ENCODE measurements at places on chromosomes 1 and 21. TPM values are rescaled to one million over a fixed set of nuclear protein-coding genes. Genes with fewer than 3 reads are reported as not detected.

The EPHA8 gene
- 1.0 TPM for polyA plus RNA-seq

DNA sequence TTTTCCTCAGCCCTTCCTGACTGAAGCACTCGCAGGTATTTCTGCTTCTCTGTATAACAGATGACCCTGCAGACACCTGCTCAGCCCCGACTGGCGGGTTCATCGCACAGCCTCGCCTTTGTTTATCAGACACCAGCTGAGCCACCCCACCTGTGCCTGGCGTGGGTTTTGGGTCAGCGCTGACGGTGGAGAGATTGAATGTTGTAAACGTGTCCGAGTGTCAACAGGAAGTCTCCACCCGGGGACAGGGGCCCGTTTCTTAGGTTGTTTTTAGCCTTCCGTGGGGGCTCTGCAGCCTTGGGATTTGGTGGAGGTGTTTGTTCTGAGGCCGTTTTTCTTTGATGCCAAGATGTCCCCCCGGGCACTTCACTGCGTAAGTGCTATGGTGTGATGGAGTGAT, 60.1 kb downstream of the COL18A1 start:
- H3K36me3 ChIP-seq = no peaks in the 10 kb centered on the region
- H3K4me1 ChIP-seq = peaks cover 12% of the 10 kb centered on the region
- no peak overlapping the region for H3K27ac ChIP-seq
- no peaks in the 10 kb centered on the region for H3K27me3 ChIP-seq

The RNF186 gene
- not detected for polyA plus RNA-seq

- no peaks in the 10 kb centered on the region for H3K36me3 ChIP-seq
- H3K4me3 ChIP-seq = no peak overlapping the region
- peaks cover 18% of the 10 kb centered on the region for H3K4me1 ChIP-seq
- DNase-seq = no peak
- no peaks in the 10 kb centered on the region for H3K27me3 ChIP-seq
- no peak overlapping the region for H3K27ac ChIP-seq
Measured at GRCh38 chr1:244231572-244232315, 180.7 kb downstream of the ZBTB18 start.

GRCh38 chr21:35779690-35780570, 280.4 kb downstream of the SETD4 start:
- no peaks in the 10 kb centered on the region for H3K27me3 ChIP-seq
- no peak overlapping the region for H3K27ac ChIP-seq
- peaks cover 14% of the 10 kb centered on the region for H3K4me1 ChIP-seq
- H3K36me3 ChIP-seq = no peaks in the 10 kb centered on the region
- H3K4me3 ChIP-seq = no peak overlapping the region

The PLA2G2D gene
- polyA plus RNA-seq = not detected

- H3K27me3 ChIP-seq = peaks cover 46% of the 10 kb centered on the region
- H3K36me3 ChIP-seq = no peaks in the 10 kb centered on the region
- H3K4me1 ChIP-seq = no peaks in the 10 kb centered on the region
- no peak overlapping the region for H3K4me3 ChIP-seq
Measured at GRCh38 chr1:41404308-41404761, 43.1 kb downstream of the FOXO6 start.

DNA sequence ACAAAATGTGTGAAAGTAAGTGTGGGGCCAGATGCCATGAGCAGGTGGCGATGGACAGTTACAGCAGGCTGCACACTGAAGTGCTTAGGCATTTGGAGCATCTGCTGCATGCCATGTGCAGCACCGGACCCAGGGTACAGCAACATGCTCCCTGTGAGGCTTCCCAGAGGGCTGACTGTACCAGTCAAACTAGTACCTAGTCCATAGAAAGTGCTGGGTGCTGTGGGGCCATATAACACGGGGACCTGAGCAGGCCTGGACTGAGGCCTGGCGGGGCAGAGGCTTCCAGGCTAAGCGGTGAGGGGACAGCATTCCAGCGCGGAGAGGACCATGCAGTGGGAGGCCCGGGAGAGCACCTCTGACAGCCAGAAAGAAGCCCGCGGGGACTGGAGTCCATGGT, 29.9 kb upstream of the PKP1 start:
- DNase-seq = no peak
- H3K4me3 ChIP-seq = no peak overlapping the region
- H3K27ac ChIP-seq = no peak overlapping the region
- no peaks in the 10 kb centered on the region for H3K36me3 ChIP-seq
- H3K4me1 ChIP-seq = no peaks in the 10 kb centered on the region
- no peaks in the 10 kb centered on the region for H3K27me3 ChIP-seq

The LRRC38 gene
- polyA plus RNA-seq = 0.03 TPM

Measured in keratinocyte (primary cell).